ENCODE measurements at places on chromosomes 16 and 17.

DNA sequence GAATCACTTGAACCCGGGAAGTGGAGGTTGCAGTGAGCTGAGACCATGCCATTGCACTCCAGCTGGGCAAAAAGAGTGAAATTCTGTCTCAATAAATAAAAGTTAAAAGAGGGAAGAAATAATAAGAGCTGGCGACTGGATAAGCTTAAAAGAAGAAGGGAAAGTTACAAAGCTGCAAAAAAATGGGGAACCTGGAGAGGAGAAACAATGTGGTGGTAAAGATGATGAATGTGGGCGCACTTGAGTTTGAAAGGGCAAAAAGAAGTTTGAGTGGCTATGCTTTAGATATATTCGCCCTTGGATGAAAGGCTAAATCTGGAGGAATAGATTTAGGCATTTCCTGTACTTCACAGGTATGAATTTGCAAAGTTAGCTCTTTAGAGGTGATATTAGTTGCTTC lies 53.0 kb upstream of the YPEL2 start:
- no peak for DNase-seq
- no peak overlapping the region for H3K27ac ChIP-seq
- peaks cover 3% of the 10 kb centered on the region for H3K36me3 ChIP-seq
- no peaks in the 10 kb centered on the region for H3K27me3 ChIP-seq
- no peak overlapping the region for H3K4me3 ChIP-seq

- no peak overlapping the region for H3K4me3 ChIP-seq
- DNase-seq: no peak
- H3K27ac ChIP-seq: no peak overlapping the region
- H3K4me1 ChIP-seq: no peaks in the 10 kb centered on the region
- H3K27me3 ChIP-seq: peaks cover 3% of the 10 kb centered on the region
- no peaks in the 10 kb centered on the region for H3K36me3 ChIP-seq
Measured at GRCh38 chr17:48672340-48672739, 46.2 kb upstream of the HOXB9 start.

GRCh38 chr17:4186357-4186881 lies 43.4 kb downstream of the CYB5D2 start:
- H3K4me1 ChIP-seq: no peaks in the 10 kb centered on the region
- H3K36me3 ChIP-seq: peaks cover 77% of the 10 kb centered on the region
- H3K27me3 ChIP-seq: no peaks in the 10 kb centered on the region
- H3K27ac ChIP-seq: no peak overlapping the region

- DNase-seq: no peak
- H3K4me1 ChIP-seq: no peaks in the 10 kb centered on the region
- H3K27me3 ChIP-seq: no peaks in the 10 kb centered on the region
- H3K27ac ChIP-seq: no peak overlapping the region
- H3K36me3 ChIP-seq: no peaks in the 10 kb centered on the region
Measured at GRCh38 chr16:21727344-21727743, 63.6 kb downstream of the OTOA start.

DNA sequence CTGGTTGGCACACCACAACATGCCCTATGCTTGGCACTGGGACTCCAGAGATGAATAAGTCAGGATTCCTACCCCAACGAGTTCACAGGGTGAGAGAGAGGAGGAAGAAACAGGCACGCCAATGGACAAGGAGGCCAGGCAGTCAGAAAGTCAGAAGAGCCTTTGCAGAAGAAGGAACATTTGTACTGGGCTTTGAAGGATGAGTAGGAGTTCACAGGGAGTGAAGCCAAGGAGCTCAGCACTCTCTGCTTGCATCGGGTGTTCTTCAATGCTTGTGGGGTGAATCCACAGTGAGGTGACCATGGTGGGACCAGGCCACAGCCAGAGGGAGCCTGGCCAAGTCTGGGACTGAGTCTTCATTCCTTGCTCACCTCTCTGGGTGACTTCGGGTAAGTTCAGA lies 47.5 kb downstream of the AIPL1 start:
- peaks cover 17% of the 10 kb centered on the region for H3K27me3 ChIP-seq
- no peaks in the 10 kb centered on the region for H3K36me3 ChIP-seq
- no peak overlapping the region for H3K4me3 ChIP-seq
- H3K4me1 ChIP-seq: no peaks in the 10 kb centered on the region
- DNase-seq: no peak

- H3K27me3 ChIP-seq: no peaks in the 10 kb centered on the region
- no peak overlapping the region for H3K27ac ChIP-seq
- no peaks in the 10 kb centered on the region for H3K36me3 ChIP-seq
- H3K4me3 ChIP-seq: no peak overlapping the region
Measured at GRCh38 chr16:82586130-82586529, 40.6 kb upstream of the CDH13 start.

GRCh38 chr16:51243936-51244436 lies 92.9 kb upstream of the SALL1 start:
- H3K4me3 ChIP-seq: no peak overlapping the region
- no peaks in the 10 kb centered on the region for H3K27me3 ChIP-seq
- no peak overlapping the region for H3K27ac ChIP-seq

DNA sequence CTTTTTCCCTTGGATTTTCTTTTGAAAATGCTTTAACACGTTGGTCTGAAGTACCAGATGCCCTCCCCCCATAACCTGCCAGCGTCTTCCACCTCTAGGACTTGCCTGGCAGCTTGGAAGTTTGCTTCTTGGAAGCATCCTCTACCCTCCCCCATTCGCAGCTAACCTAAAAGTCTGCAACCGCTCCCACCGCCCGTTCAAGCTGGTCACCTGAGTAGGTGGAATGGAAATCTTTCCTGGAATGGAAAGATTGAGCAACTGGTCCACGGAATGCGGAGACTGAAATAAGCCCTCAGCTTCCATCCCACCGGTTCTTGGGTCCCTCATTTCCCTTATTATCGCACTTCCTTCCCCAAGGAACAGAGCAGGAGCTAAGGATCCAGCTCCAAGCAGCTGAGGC lies 31.4 kb downstream of the HS3ST3B1 start:
- no peaks in the 10 kb centered on the region for H3K36me3 ChIP-seq
- DNase-seq: no peak
- H3K4me3 ChIP-seq: no peak overlapping the region

DNA sequence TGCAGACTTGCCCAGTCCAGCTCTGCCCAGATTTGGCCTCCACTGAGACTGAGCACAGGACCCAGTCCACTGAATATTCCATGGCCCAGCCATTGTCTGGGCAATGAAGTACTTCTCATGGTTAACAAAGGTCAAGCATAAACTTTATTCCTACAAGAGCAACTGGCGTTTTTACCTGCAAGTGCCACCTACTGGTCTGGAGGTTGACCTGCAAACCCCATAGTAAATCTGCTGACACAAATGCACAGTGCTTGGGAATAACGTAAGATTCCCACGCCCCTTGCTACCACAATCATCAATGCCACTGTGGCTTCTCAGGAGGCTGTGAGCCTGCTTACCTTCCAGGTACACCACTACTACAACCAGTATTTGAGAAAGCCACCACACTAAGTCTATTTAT lies 170.2 kb downstream of the CEP112 start:
- H3K27ac ChIP-seq: no peak overlapping the region
- H3K4me1 ChIP-seq: no peaks in the 10 kb centered on the region
- no peak for DNase-seq
- H3K27me3 ChIP-seq: no peaks in the 10 kb centered on the region

DNA sequence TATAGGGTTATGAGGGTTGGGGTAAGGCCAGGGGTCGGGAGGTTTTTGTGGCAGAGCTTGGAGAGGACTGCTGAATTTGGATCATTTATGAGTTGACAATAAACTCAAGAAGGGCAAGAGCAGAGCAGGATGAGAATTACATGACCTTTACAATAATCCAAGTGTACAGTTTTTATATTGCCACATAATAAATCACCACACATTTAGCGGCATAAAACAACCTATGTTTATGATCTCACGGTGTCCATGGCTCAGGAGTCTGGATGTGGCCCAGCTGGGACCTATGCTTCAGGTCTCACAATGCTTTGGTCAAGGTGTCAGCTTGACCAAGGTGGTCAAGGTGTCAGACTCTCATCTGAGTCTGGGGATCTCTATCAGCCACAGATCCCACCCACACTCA lies 118.3 kb upstream of the WSCD1 start:
- no peak overlapping the region for H3K4me3 ChIP-seq
- H3K36me3 ChIP-seq: no peaks in the 10 kb centered on the region
- no peak for DNase-seq
- H3K27ac ChIP-seq: no peak overlapping the region
- H3K27me3 ChIP-seq: no peaks in the 10 kb centered on the region

- no peak for DNase-seq
- no peak overlapping the region for H3K27ac ChIP-seq
- H3K27me3 ChIP-seq: peaks cover 47% of the 10 kb centered on the region
- no peaks in the 10 kb centered on the region for H3K4me1 ChIP-seq
Measured at GRCh38 chr17:77594416-77595209, 363.9 kb upstream of the TNRC6C start.

DNA sequence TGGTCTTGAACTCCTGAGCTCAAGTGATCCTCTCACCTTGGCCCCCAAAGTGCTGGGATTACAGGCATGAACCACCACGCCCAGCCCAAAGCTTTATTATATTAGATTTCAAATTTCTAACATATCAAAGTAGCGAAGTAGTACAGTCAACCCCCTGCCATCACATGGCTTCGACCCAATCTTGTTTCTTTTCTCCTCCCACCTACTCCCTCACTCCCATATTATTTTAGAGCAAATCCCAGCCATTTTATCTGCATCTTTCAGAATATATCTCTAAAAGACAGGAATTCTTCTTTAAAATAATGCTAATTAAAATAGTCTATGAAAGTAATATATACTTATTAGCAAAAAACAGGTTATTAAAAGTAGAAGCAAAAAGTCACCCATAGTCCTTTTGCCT lies 893 bp downstream of the IGSF6 start:
- H3K36me3 ChIP-seq: peaks cover 20% of the 10 kb centered on the region
- H3K4me3 ChIP-seq: no peak overlapping the region
- no peaks in the 10 kb centered on the region for H3K27me3 ChIP-seq

- H3K27ac ChIP-seq: no peak overlapping the region
- H3K27me3 ChIP-seq: peaks cover 32% of the 10 kb centered on the region
- no peak overlapping the region for H3K4me3 ChIP-seq
- H3K4me1 ChIP-seq: no peaks in the 10 kb centered on the region
Measured at GRCh38 chr16:6019490-6019991, 921.9 kb upstream of the EEF2KMT start.

GRCh38 chr16:6836766-6837165 lies 495.9 kb upstream of the RBFOX1 start:
- no peak for DNase-seq
- no peaks in the 10 kb centered on the region for H3K36me3 ChIP-seq
- H3K4me1 ChIP-seq: no peaks in the 10 kb centered on the region
